Peyer's patch (tissue), 4 donors: ENCODE measurements at places on chromosomes 2 and 18. TPM values are rescaled to one million over a fixed set of nuclear protein-coding genes. Genes with fewer than 3 reads are reported as not detected.

Gene SLC9A4
- total RNA-seq: not detected

Gene MALL
- total RNA-seq: 606 TPM

Gene GKN2
- not detected for total RNA-seq

Gene POMC
- not detected for total RNA-seq

Gene CCDC85A
- total RNA-seq: 1.1 TPM
